ENCODE measurements at places on chromosomes 6 and 20. TPM values are rescaled to one million over a fixed set of nuclear protein-coding genes. Genes with fewer than 3 reads are reported as not detected.

PTK6 gene
- 0.78 TPM for total RNA-seq

SYCP2L gene
- total RNA-seq = 0.10 TPM

SCAND1 gene
- total RNA-seq = 45.4 TPM

CNBD2 gene
- total RNA-seq = 4.0 TPM

DNA sequence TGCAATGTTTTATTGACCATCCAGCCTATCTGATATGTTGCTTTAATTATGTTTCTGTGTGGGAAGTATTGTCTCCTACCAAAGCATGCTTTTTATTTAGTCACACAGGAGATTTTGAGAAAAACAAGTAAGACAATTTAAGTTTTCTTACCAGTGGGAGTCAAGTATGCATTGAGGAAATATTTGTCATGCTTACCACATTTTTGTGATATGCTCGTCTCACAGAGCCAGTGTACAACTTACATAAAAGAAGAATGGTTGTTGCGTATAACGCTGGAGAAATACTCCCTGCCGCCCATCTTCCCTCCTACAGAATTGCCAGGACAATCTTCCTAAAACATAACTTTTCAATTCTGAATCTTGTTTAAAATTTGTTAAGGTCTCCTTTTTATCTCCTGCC lies 37.1 kb upstream of the FILIP1 start:
- peaks cover 16% of the 10 kb centered on the region for H3K27me3 ChIP-seq
- no peak overlapping the region for H3K27ac ChIP-seq
- no peaks in the 10 kb centered on the region for H3K4me1 ChIP-seq

DNA sequence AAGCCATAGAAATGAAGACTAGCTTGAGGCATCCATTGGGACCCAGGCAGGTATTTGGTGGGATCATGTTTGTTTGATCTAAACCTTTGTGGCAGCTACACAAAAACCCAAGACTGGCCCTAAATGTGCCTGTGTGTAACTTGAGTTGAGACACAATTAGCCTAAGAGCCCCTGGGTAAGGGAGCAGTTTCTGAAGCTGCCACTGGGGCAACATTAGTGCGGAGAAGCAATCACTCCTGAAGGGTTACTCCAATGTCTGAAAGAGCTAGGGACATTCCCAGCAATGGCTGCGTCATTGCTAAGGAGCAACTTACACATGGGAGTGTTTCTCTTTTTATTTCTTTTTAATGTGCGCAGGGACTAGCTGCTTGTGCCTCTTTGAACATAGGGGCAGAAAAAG lies 67.9 kb upstream of the EEF1E1 start:
- no peak overlapping the region for H3K27ac ChIP-seq
- H3K36me3 ChIP-seq = no peaks in the 10 kb centered on the region
- no peak overlapping the region for H3K4me3 ChIP-seq

DNA sequence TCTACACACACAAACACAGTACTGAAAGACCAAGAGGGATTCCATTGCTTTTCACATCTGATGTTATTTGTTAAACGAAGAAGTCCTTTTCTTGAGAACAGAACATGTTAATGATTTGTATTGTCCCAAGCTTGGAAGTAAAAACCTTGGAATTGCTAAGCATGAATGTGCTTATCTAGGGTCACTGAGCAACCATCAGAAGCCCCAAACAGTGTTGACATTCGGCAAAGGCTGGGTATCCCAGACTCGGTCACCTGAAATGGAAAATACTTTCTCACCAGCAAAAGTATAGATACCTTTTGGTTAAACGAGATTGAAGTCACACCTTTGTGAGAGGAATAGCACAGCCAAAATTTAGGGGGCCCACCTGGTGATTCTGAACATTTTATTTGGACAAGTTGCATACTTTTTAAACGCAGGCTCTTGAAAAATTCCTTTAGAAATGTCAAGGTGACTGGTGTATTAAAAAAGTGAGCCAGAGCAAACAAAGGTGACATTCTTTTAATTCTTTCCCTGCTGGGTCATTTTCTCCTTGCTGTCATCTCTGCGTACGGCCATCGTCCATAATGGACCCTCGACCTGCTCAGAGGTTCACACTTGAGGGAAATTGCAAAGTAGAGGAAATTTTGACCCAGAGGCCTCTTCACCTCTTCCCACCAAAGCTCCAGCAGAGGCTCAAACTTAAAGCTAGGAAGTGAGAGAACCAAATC lies 95.8 kb upstream of the FOXA2 start:
- no peaks in the 10 kb centered on the region for H3K27me3 ChIP-seq
- no peak overlapping the region for H3K27ac ChIP-seq
- H3K4me3 ChIP-seq = no peak overlapping the region
- DNase-seq = no peak

Measured in activated CD4-positive, alpha-beta memory T cell treated with anti-CD3 and anti-CD28 coated beads for 36 hours (primary cell).